Stimulated activated naive CD4-positive, alpha-beta T cell (primary cell): ENCODE measurements at places on chromosomes 11 and 22.

- DNase-seq = no peak
These were observed 30.0 kb downstream of the NAT10 start for GRCh38 chr11:34135439-34135838.

DNA sequence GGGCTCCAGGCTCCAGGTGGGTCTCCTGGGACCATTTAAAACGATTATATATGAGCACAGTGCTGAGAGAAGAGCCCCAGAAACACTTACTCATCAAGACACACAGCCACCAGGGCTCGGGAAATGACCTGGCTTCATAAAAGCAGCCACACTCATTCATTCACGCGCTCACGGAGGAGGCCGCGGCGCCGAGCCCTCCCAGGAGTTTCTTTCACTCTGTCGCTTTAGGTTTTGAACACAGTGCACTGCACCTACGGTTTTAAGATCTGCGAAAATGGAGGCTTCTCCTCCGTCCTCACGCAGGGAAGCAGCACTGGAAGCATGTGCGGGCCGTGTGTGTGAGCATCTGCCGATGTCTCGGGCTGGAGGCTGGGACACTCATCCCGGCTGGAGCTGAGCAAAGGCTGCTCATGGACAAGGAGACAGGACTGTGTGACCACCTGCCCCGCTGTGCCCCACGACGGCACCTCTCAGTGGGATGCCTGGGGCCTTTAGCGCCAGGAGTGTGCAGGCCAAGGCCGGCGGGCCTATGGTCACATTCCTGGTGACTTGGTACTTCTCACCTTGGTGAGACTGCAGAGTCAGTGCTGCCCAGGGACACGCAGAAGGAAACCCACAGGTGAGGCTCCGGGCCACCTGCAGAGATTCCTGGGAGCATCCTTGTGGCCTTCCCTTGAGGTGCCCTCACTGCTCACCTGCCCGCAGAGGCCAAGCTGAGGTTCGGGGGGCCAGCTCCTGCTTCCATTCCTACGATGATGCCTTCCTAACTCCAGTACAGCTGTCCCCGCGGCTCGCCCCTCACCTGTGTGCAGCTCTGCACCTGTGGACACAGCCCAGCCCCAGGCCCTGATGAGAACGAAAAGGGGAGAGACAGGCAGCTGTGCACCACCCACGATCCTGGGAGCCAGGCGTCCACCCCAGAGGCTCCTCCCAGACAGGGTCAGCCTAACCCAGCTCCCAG, 872.0 kb downstream of the BRD1 start:
- DNase-seq = no peak

DNA sequence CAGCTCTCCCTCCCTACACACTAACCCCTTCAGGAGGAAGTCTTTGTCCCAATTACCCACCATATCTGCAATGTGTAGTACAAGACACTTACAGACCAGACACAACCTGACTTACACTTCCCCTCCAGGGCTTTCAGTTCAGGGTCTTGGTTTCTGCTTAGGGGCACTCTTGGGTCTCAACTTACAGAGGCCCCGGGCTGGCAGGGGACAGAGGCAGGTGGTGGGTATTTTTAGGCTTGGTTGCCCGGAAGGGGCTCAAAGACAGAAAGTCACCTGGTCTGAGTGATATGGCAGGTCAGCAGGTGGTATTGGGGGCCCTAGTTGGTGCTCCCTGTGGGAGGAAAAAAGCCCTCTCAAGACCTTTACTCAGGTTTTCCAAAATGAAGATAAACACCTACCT, 3.4 kb upstream of the TMEM184B start:
- no peak for DNase-seq

- no peak for DNase-seq
These were observed 7.2 kb downstream of the CHEK2 start for GRCh38 chr22:28734393-28734792.

DNA sequence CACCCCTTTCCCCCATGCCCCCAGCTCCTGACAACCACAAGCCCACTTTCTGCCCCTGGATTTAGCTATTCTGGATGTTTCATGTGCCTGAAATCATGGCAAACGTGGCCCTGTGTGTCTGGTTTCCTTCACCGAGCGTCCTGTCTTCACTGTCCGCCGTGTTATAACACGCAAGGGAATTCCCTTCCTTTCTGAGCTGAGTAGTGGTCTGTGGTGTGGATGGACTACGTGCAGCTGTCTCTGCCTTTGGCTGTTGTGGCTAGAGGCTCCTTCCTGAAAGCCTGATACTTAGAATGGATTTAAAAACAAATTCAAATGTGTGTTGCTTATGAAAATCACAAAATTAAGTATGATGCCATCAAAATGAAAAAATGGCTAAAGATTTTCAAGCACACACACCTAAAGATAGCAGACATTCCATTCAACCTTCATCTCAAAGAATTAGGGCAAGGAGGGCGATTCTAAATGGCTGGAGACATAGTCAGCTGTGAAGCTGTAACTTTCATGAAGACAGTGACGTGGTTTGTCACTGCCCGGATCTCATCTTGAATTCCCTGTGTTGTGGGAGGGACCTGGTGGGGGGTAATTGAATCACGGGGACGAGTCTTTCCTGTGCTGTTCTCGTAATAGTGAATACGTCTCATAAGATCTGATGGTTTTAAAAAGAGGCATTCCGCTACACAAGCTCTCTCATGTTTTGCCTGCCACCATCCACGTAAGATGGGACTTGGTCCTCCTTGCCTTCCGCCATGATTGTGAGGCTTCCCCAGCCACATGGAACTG, 30.5 kb downstream of the KCNQ1 start:
- DNase-seq = no peak

DNA sequence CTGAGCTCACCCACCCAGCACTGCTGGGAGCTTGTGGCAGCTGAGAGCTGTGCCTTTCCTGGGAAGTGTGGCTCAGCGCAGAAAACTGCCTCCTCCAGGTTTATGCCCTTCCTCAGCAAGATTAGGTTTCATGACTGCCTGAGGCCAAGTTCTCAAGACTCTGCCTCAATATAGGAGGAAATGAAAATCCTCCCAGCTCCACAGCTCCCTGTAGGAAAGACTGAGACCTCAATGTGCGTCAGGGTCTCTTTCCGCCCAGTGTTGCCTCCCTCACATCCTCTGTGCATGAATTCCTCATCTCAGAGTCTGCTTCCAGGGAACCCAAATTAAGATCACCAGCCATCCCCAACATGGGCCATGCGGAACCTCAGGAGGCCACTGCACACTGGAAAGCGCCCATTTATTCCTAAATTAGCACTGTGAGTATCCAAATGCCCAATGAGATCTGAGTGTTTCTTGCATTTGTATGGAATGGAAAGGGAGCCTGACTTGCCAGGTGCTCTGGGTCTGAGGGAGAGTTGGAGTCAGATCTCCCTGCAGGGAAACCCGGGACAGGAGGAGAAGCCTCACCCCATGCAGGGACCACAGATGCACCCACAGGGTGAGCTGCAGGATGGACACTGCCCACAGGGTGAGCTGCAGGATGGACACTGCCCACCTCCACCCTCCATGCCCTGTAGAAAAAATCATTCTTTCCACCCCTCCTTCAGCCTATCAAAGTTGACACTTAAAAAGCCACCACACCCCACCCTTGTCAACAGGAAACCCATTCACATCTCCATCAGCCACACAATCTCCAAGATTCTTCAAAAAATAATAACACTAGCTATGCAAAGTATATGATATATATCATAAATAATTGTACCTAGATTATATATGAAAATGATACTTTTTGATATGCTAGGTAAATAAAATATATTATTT, 97.4 kb upstream of the IGLL5 start:
- DNase-seq = no peak
